ENCODE measurements at places on chromosomes 2 and 18.

- no peak for DNase-seq
Observed at GRCh38 chr2:44510246-44510645, 148.5 kb downstream of the CAMKMT start.

DNA sequence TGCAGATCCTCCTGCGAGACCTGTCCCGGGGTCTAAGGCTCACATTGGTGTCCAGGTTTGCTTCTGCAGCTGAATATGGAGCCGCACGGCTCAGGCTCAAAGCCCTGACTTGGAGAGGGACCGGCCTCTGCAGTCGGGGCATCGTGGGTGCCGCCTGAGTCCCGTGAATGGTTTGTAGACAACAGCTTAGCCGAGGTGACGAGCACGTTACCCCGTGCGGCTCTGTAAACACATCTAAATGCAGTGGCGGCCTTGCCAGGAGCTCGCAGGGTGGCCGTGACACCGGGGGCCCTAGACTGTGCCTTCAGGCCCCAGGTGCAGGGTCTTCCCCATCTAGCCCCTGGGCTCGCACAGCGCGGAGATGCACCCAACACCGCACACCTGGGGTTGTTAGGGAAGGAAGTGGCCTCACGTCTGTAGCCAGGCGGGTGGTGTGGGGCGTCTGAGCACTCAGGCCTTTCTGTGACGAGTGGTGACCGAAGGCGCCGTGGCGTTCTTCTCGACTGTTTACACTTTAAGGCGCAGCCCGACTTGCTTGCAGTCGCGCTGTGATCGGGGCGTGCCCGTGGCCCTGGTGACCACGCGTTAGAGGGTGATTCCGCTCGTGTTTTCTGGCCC is 91.6 kb downstream of the NFATC1 start:
- DNase-seq: no peak

- no peak for DNase-seq
Observed at GRCh38 chr2:237927135-237927534, 39.7 kb upstream of the UBE2F start.

- DNase-seq: no peak
Observed at GRCh38 chr2:424306-425171, 136.6 kb upstream of the ALKAL2 start.

- DNase-seq: no peak
Observed at GRCh38 chr2:205511641-205512040, 170.7 kb upstream of the NRP2 start.

DNA sequence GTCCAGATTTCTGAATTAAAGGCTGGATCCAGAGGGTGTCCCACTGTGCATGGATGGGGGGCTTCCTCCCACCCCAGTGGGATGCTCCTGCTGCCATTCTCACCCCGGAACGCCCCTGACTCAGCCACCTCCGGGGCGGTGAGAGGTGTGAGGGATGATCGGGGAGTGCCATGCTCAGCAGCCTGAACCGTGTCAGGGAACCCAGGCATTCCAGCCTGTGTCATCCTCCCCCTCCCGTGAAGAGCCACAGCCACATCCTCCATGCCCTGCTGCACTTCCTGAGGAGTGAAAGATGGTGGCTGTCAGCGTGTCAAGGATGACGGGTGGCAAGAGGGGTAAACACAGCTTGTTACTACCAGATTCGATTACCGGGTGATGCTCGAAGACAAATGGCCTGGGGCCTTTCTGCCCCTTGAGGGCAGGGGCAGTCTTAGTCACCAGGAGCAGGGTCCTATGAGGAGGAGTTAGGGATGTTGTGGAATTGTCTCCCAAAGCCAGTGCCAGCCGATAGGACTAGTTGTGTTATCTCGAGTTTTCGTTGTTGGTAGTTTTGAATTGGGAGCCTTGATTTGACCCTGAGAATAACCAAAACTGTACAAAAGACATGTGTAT is 80.8 kb downstream of the TCF7L1 start:
- DNase-seq: no peak

DNA sequence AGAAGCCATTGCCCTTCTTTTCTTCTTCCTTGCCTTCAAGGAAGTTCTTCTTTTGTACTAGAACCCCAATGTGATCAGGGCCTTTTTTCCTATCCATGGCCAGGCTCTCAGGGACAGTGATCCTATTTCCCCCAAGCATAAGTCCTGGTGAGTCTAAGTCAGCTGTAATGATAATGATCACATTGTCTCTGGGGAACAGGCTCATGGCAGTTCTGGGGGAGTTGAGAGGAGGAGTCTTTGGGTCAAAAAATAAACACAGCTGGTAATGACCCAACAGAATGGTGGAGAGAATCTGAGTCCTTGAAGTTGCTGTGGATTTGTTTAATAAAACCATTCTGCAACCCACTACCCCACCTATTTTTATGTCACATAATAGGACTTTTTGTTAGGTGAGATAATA is 96.6 kb downstream of the SOCS6 start:
- DNase-seq: no peak

GRCh38 chr18:46842583-46842982 is 74.7 kb downstream of the PIAS2 start:
- no peak for DNase-seq

Measured in stimulated activated CD4-positive, alpha-beta T cell treated with anti-CD3 and anti-CD28 coated beads, TNF-alpha, amount 100 ng/mL, for 1 hour (primary cell).